ENCODE measurements at places on chromosomes 1 and 21. TPM values are rescaled to one million over a fixed set of nuclear protein-coding genes. Genes with fewer than 3 reads are reported as not detected.

DNA sequence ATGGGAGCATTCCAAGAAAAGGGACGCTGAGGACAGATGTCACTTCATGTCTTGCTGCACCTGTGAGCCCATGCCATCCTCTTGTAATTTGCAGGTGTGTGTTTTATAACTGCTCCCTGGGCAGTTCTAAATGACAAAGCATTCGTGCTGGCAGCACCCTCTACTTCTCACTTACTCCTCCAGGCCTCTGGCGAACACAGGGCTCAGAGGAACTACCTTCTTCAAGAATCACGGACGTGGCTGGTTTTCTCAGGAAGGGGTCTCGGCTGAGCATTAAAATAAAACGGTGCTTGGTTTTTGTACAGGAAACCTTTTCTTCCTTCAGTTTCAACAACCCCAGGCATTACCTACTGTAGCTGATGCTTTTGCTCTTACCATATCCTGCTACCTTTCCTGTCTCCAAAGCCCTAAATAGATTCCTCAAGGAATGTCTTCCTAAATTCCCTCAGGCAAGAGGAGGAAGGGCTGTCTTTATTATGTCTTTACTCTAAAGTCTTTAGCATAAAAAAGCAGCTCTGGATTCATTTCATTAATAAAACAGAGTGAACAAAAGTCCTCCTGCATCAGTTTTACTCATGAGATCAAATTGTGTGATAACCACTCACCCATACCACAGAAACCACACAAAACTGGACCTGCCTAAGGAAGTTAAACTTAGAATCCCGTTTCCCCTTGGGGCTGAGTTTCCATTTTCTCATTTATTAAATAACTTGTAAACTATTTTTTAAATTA is 79.0 kb upstream of the MAP10 start:
- no peak overlapping the region for H3K27ac ChIP-seq
- H3K4me3 ChIP-seq, result no peak overlapping the region
- no peak for DNase-seq
- H3K4me1 ChIP-seq, result no peaks in the 10 kb centered on the region
- no peaks in the 10 kb centered on the region for H3K36me3 ChIP-seq

Gene CLEC20A
- not detected for total RNA-seq

DNA sequence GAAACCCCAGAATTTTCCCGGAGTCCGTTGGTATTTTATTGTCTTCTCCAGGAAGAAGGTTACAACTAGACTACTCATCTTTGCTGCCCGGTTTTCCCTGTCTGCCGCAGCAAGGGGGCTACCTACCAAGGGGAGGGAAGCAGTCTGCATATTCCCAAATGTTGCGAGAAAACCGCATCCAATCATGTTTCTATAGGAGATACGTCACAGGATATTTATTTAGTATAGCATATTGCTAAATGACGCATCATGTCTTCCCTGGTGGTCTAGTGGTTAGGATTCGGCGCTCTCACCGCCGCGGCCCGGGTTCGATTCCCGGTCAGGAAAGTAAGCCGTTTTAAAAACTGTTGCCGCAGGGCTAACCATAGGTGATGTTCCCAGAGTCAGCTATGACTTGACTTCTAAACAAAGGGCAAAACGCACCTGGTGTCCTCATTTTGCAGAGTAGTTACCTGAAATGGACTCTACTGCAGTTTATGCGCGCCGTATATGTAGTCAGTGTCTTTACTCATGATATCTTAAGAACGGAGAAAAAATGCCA is 15.2 kb upstream of the ZNF692 start:
- H3K27ac ChIP-seq, result peak overlapping the region; percentile 95
- peaks cover 5% of the 10 kb centered on the region for H3K36me3 ChIP-seq
- peaks cover 42% of the 10 kb centered on the region for H3K27me3 ChIP-seq
- peaks cover 19% of the 10 kb centered on the region for H3K4me1 ChIP-seq
- DNase-seq, result peak; percentile 77
- peak overlapping the region; percentile 96 for H3K4me3 ChIP-seq

GRCh38 chr1:44359234-44359935 is 4.3 kb upstream of the ERI3 start:
- no peak overlapping the region for H3K4me3 ChIP-seq
- no peak for DNase-seq

Gene AKR7A3
- 2.0 TPM for total RNA-seq

Gene LHX4
- total RNA-seq, result 0.96 TPM

DNA sequence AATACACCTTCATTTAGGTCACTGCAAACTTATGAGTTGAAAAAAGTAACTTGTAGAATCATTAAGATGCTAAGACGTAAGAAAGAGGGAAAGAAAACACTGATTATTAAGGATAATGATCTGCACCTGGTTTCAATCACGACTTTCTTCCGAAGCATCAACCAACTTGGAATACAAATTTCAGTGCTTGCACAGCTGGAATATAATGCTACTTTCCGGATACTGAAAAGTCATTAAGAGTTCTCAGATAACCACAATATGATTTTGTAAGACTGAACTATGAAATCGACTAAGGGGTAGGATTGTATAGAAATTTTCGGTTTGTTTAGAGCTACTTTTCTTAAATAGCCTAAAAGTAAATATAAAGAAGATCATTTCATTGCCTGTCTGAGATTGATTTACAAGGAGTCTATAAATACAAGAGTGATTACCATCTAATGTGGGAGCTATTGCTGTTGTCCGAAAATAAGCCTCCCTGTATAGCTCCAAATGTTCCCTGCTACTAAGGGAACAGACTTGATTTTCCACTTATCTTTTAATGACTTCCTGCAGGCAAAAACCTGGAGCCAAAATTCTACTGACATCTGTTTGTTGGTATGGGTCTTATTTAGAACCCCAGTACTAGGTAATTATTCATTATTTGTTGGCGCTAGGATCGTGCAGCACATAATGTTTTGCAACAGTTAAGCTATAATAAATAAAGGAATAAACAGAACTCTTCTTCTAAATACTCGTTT is 673.3 kb downstream of the KCNT2 start:
- no peaks in the 10 kb centered on the region for H3K36me3 ChIP-seq
- no peak overlapping the region for H3K4me3 ChIP-seq
- H3K27me3 ChIP-seq, result no peaks in the 10 kb centered on the region
- H3K27ac ChIP-seq, result no peak overlapping the region

- H3K4me3 ChIP-seq, result peak within 1 kb of the TSS; percentile 97
- H3K27me3 ChIP-seq, result peaks cover 6% of the 10 kb centered on the region
- peaks cover 69% of the 10 kb centered on the region for H3K4me1 ChIP-seq
- H3K36me3 ChIP-seq, result peaks cover 7% of the 10 kb centered on the region
- peak; percentile 63 for DNase-seq
Observed at GRCh38 chr1:234610061-234610665, at the start of gene IRF2BP2. TSS of gene IRF2BP2 (minus strand) at chr1:234610178. CDS start at chr1:234609494, 684 bp downstream.

Gene BARHL2
- not detected for total RNA-seq
